ENCODE measurements at places on chromosomes 12 and 14.
A peak's percentile ranks its signal among the peaks of the same experiment; 100 is the strongest.

GRCh38 chr12:28054583-28054982 lies 82.0 kb upstream of the PTHLH start:
- DNase-seq: no peak

- DNase-seq: no peak
These were observed 16.0 kb upstream of the EIF5 start for GRCh38 chr14:103317976-103318580.

DNA sequence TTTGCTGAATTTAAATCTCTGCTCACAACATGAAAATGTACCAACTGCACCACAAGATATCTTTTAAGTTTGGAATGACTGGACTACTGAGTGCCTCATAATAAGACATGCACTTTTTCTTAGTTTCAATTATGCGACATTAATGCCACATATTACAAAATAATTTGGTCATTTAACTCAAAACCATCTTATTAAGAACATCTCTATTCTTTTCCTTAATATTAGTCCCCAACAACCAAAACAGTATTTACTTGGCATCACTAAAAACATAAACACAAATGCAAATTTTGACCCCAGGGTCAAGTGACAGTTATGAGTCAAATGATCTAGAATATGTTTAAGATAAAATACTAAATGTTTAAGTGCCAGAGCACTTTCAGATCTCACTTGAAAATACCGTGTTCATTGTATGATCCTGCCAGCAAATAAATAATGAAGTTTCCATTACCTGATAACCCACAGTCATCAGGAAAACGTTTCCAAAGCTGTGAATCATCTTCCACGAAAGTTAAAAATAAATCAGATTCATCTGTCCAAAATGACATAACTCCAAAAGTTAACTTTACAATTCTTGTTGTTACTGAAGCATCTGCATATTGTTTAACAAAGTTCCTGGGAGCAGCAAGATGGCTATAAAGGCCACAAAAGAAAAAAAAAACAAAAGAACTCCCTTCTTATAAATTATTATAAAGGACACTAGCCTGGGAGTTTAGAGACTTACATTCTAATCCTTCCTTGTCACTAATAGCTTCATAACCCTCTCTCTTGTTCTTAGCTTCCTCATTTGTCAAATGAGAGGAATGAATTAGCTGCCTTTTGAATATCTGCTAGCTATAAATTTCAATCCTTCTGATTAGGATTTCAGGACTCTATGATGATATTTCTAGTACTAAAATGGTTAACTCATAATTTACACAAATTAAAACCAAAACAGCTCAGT lies 30.5 kb upstream of the AP4S1 start:
- DNase-seq: peak; percentile 13

GRCh38 chr14:70886421-70887206 lies 20.6 kb upstream of the PCNX1 start:
- no peak for DNase-seq

DNA sequence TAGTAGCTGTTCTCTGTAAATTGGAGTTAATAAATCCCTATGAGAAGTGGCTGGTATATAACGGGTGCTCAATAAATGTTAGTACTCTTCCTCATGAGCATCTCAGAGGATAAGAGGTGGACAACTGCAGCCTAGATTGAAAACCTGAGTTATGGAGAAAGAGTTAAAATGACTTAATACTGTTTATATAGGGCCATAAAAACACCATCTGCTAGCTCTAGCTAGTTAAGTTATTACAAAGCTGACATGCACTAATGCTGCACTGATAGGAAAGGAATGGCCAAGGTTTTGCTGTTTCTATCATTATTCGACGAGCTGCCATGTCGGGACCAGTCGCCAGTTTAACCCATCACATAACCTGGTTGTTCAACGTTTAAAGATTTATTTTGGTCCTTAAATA lies 72.0 kb upstream of the SEL1L start:
- DNase-seq: no peak

GRCh38 chr12:44286821-44287505 lies 451.1 kb downstream of the TMEM117 start:
- no peak for DNase-seq

DNA sequence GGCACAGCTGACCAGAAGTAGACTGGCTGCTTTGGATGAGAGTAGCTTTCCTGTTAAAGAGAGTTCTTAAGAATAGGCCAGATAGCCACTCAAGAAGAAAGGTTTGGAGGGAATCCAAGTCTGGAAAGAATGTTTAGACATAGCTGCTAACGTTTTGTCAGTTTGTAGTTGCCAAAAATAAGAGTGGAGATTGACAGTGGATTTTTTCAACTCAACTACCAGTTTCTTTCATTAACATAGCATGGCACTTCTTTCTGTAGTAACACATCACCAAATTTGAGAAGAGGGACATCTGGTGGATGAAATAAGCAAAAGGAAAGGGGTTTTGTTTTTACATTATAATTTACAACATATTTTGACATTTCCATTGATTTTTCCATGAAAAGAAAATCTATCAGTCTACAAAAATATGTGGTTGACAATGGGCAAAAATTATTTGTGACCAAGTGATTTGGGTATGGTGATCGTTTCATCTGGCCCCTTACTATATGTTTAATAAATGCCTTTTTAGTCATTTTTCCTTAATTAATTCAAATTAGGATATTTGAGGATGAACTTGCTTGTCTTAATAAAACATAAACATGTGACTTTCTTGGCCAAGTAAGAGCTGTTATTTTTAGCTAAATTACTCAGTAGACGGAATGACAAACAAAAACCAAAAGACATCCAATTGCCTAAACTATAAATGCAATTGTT lies 71.1 kb downstream of the PTPRR start:
- no peak for DNase-seq
